Memory B cell (primary cell): ENCODE measurements at places on chromosomes 12 and 14.
A peak's percentile ranks its signal among the peaks of the same experiment; 100 is the strongest.

DNA sequence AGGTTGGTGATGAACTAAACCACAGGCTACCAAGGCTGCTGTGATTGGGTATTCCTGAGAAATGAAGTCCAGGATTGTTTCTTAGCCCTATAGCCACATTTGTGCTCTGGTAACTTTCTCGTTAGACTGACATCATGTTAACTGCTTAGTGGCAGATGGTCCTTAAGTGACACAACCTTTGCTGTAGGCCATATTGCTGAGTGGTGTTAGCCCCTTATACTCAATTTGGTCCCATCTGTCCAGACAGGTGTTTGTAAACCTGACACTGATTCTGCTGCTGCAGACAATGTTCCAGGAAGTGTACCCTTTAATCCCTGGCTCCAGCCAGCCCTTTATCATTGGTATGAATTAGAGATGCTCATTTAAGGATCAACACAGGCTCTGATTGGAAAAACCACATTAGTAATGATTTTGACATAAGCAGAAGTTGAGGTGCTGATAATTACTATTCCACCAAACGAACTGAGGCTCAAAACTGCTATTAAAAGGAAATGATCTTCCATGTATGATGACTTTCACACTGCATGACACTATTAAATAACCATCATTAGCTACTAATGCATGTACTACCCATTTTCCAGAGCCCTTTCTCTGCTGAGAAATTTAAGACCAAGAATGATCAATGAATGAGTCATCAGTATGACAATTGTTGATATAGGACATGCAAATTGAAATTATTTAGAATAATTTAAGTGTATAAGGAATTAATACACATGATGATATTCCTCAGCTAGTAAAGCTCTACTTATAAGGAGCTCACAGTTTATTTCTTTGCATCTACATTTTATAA is 3.6 kb upstream of the SSTR1 start:
- no peak for DNase-seq

DNA sequence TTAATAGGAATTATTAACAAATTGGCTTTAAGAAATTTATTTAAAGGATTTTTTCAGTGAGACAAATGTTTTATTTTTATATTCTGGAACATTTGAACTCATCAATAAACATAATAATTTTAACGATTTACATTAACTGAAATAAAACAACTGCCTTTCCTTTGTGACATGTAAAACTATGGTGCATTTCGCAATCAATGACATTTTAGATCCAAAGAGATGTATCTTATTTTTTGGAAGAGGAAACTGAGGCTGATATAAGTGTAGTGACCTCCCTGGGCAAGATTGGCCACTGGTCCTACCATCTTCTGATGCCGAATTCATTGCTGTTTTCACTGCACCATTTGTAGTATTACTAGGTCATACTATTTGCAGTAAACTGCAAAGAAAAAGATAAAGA is 2.5 kb upstream of the RNU6-8 start:
- no peak for DNase-seq

DNA sequence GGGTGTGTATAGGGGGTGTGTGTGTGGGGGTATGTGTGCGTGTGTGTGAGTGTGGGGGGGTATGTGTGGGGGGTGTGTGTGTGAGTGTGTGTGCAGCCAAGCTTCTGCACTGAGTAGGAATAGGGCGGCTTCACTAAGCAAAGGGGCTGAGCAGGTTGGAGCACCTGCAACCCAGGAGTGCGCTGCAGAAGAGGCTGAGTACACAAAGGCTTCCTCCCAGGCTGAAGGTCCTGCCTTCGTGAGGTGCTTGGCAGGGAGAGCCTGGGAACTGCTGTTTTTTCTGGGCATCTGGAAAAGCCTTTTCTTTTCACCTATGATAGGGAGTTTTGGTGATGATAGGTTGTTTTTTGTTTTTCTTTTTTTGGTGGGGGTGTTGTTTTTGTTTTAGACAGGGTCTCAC is 6.0 kb upstream of the NUDT14 start:
- no peak for DNase-seq

- no peak for DNase-seq
These were observed 1.5 kb downstream of the ATP2B1 start for GRCh38 chr12:89706986-89707702.

DNA sequence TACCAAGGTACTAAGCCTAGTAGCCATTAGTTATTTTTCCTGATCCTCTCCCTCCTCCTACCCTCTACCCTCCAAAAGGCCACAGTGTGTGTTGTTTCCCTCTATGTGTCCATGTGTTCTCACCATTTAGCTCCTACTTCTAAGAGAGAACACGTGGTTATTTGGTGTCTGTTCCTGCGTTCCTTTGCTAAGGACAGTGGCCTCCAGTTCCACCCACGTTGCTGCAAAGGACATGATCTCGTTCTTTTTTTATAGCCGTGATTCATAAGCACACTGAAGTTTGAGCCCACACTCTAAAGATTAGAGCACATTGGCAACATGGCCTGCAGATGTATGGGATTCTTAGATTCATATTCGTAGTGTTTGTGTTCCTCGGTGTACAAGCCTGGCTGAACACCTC is 8.1 kb upstream of the STX2 start:
- no peak for DNase-seq

GRCh38 chr12:57237932-57238853 is 8.7 kb downstream of the SHMT2 start:
- DNase-seq, result no peak

DNA sequence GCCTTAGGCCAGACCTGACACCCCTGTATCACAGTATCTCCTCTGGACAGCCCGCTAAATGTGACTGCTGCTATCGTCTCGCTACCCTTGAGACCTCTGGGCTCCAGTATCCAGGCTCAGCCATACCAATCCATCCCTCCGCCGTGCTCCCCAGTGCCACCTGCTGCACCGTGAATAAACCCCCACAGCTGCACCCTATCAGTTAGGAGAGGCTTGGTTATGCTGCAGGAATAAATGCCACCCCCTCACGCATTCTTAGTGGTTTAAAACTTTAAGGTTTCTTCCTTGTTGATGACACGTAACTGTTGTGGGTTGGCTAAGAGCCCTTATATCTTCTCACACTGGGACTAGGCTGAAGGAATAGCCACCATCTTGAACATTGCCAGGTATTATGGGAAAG is 12.1 kb downstream of the CCDC63 start:
- DNase-seq, result no peak

DNA sequence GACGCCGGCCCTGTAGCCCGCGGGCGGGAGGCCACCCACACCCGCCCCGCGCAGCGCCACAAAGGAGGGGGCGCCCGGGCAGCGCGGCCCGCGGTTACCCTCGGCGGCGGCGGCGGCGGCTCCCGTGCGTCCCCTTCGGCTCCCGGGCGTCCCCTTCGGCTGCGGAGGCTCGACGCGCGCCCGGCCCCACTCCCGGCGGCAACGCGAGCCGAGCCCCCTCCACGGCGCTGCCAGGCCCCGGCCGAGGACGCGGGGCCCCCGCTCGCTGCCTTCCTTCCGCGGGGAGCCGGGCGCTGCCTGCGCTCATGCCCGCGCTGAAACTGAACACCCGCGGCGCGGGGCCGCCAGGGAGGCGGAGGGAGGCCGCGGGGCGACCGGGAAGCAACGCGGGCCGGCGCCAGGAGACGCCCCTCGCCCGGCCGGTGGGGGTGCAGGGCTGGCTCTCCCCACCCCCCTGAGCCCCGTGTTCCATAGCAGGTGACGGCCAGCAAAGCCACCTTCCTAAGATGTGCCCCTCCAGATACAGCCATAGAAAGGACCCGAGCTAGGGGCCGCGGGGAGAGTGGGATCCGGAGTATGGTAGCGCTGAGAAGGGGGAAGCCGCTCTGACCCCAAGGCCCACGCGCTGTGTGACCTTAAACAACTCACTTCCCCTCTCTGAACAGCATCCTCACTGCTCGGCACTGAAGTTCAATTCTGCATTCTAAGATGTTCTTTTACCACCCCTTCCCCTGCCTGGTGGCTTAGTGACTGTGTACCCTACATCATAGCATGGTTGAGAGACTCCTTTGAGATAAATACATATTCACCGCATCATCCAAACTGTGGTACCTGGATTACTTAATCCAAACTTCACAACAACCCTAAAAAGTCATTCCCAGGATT is 42.8 kb downstream of the KDM2B start:
- DNase-seq, result no peak

DNA sequence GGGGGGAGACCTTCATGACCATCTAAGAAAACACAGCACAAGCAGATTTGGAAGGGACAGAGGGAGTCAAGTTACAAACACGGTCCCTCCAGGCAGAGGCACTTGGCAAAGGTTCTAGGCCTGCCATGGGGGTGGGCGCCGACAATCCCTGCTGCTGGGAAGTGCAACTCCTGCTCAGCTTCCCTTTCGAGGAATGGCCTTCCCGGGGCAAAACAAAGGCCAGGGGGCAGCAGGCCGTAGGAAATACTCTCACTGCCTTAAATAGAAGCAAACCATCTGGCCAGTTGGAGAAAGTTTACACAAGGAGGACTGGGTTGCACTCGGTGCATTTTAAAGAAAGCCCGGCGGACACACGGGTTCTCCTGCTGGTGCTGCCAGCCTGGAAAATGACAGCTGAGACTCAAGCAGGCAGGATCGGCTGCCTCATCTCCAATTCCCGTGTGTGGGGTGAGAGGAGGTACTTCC is 65.8 kb downstream of the ITPK1 start:
- no peak for DNase-seq

- no peak for DNase-seq
These were observed 29.0 kb downstream of the ATP2B1 start for GRCh38 chr12:89679631-89680030.

DNA sequence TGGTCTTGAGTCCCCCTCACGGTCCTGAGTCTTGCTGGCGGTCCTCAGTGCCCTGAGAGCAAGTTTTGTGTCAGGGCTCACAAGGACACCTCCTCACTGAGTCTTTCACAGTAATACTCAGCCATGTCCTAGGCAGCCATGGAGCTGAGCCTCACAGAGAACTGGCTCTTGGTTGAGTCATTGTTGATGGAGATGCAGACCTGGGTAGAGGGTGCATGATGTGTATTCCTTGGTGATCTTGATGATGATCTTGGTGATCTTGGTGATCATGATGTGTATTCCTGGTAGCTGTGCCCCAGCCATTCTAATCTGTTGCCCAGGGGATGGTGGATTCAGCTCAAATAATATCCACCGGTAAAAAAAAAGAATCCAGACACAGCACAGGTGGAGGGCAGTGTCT is 495.4 kb downstream of the TMEM121 start:
- no peak for DNase-seq

- no peak for DNase-seq
These were observed 35.0 kb downstream of the MMAB start for GRCh38 chr12:109538191-109538863.

- peak; percentile 13 for DNase-seq
These were observed 751 bp upstream of the GPRC5A start for GRCh38 chr12:12890543-12891079.

DNA sequence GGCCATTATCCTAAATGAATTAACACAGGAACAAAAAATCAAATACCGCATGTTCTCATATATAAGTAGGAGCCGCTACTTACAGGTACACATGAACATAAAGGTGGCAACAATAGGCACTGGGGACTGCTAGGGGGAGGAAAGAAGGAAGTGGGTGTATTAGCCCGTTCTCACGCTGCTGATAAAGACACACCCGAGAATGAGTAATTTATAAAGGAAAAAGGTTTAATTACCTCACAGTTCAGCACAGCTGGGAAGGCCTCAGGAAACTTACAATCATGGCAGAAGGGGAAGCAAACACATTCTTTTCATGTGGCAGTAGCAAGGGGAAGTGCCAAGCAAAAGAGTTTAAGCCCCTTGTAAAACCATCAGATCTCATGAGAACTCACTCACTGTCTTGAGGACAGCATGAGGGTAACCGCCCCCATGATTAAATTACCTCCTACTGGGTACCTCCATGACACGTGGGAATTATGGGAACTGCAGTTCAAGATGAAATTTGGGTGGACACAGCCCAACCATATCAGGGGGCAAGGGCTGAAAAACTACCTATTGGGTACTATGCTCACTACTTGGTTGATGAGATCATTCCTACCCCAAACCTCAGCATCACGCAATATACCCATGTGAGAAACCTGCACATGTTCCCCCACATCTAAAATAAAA is 16.4 kb upstream of the MIA2 start:
- DNase-seq, result no peak

DNA sequence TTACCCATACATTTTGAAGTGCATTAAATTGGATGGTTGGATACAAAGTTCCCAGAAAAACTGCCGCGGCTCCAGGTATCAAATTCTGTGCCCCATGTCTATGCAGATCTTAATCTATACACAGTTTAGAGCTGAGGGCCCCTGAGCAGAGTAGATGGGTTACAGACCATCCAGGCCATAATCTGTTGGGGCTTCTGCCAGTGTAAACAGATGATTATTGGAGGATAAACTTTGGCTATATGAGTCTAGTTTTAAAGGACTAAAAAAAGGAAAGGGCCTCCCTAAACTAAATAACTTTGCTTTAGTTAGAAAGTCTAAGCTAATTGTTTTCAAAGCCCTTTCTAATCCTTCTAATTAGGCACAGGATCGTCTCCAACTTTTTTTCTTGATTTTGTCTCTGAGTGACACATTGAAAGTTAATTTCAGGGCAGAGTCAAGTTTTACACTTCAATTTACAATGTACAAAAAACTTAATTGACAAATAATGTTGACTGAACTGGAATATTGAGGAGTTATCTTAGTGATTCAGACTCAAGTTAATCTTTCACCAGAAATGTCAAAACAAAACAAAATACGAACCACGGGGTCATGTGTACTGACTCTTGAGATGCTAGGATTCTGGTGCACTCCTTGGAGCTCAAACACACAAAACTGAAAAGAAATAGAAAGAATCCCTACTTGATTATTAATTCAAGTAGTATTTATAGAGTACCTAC is 133.9 kb upstream of the SCAF11 start:
- DNase-seq, result no peak

DNA sequence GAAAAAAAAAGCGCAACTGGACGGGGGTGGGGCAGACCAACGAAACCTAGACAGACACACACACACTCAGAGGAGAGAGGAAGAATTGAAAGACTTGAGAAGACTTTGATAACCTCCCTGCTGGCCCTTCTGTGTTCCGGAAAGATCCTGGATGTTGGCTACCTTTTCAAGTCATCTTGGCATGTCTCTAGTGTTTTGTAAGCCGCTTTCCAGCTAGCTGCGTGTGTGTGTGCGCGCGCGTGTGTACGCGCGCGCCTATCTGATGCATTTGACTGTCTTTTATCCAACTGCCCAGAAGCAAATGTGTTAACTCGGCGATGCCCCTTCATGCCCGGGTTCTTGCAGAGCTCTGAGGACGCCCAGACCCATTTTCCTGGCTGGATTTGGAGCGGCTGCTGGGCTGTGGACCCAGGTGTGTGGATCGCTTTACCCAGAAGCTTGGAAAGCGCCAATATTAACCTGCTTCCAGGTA is 664 bp downstream of the LRFN5 start:
- no peak for DNase-seq

DNA sequence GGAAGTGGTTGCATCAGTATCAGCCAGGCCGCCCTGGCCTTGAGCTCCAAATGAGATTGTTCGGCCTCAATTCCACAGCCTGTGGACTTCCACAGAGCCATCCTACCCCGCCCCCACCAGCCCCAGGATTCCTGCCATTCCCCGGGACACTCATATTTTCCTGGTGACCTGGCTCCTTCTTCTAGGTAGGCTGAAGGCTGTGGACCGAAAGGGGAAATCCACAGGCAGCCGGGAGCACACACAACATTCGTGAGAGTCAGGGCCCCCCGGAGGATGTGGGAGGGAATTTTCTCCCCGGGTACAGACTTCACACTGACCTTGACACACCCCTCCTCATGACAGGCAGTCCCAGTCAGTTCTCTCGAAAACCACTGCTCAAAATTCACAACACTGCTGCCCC is 39.9 kb downstream of the RIN3 start:
- no peak for DNase-seq
